ENCODE measurements at places on chromosomes 5 and 9.
A peak's percentile ranks its signal among the peaks of the same experiment; 100 is the strongest.

DNA sequence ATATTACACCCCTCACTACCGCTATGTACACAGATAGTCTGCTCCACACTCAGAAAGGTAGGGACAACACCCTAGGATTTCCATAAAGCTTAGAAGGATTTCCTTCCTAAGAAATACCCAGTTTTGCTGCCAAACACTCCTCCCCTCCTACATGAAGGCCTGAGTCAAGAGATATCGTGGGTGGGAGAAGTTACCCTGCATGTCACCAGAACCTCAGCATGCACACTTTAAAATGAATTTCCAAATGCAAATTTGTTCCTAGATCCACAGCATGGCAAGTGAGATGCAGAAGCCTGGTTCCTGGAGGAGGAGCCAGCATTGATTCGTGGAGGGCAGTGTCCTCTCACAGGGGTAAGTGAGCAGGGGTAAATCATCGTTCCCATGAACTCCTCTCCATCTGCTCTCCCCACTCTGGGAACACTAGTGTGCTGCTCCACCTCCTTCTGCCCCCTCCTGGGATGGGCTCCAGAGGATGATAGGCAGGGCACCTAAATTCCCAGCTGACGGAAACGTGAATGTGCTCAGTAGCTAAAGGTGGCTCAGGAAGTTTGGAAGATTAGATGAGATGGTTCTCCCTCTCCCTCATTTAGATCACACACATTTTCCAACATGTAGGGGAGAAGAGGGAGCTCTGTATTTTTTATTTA lies 76.7 kb downstream of the PDE4D start:
- no peak for DNase-seq

- no peak for DNase-seq
Observed at GRCh38 chr5:14353726-14354474, 210.8 kb downstream of the TRIO start.

DNA sequence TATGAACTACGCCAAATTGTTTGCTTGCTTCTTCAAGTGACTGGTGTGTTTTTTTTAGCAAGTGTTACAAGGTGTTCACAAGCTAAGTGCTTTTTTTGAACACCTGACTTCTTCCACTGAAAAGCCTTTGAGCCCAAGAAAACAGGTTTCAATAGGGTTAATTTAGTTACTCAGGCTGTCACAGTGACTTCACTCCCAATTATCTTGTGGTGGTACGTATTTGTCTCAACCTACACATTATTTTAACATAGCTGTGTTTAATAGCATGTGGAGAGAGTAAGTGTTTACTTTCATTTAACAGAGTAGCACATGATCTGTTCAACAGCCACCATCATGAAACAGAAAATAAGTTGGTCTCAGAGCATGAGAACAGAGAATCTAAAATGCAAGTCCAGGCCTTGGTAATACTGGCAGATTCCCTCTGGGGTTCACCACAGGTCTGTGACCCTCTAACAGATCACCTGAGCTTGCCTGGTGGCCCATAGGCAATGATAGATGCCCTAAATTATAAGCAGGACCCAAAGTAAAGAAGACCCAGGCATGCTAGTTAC lies 267.7 kb upstream of the SMARCA2 start:
- no peak for DNase-seq

DNA sequence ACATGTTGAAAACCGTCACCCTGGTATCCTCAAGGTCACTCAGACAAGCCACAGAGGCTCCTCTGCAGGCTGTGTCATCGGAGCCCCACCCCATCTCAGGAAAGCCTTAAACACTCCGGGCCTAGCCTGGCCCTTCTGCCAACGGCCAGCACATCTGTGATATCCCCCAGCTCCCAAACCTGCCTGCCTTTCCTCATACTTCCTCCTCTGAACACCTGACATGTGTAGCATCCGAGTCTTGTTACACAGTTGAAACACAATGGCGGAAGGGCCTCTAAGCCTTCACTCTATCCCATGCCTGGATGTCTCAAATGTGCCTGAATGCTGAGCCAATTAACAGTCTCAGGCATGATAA lies 32.9 kb upstream of the TGFBR1 start:
- DNase-seq: no peak

- no peak for DNase-seq
Observed at GRCh38 chr9:27505744-27506161, 18.3 kb upstream of the IFNK start.

DNA sequence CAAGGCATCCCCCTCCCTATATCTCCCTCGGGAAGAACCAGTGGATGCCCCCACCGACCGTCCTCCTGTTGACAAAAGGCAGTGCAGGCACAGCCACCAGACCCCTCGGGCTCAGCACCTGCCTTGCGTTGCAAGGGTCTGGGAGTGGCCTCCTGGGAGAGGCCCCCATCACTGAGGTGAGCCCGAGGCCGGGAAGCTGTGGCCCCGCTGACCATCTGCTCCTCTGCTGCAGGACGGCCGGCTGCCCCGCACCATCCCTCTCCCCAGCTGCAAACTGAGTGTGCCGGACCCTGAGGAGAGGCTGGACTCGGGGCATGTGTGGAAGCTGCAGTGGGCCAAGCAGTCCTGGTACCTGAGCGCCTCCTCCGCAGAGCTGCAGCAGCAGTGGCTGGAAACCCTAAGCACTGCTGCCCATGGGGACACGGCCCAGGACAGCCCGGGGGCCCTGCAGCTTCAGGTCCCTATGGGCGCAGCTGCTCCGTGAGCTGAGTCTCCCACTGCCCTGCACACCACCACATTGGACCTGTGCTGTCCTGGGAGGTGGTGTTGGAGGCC lies 23.3 kb upstream of the SUSD3 start:
- DNase-seq: no peak

GRCh38 chr9:92850898-92851297 lies 26.9 kb downstream of the ZNF484 start:
- no peak for DNase-seq

DNA sequence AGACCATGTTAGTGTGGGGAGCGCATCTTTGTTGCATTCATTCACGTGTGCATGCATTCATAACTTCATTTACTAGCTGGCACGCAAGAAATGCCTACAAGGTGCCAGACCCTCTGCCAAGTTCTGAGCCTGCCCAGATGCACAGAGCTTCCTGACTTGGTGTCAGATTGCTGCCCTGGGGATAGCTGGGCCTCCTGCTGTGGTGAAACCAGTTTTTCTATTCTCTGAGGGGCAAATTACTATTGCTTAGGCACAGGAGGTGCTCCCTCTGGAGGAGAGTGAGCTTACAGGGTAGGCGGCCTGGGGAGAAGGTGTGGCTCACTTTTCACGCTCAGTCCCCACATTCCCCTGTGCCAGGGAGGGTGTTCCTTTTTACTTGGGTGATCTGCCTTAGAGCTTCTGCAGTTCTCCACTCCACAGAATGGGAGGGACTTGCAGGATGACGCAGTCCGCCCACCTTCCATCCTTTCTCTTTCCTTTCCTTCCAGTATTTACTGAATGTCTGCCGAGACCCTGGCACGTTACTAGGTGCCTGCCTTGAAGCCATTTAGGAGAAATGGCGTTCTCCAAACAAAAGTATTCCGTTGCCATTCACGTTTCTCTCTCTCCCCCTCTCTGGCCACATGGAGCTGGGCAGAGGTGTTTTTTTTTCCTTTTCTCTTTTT lies 27.9 kb upstream of the CTNNA1 start:
- DNase-seq: peak; percentile 44

- DNase-seq: no peak
Observed at GRCh38 chr9:23850242-23850689, 24.2 kb upstream of the ELAVL2 start.

- DNase-seq: peak; percentile 74
Observed at GRCh38 chr5:138138949-138139780, at the start of gene NME5. NME5 (minus strand) TSS chr5:138139428; CDS start chr5:138138780, 648 bp downstream.

GRCh38 chr5:181203093-181203711 lies 1.8 kb downstream of the TRIM7 start:
- no peak for DNase-seq

- DNase-seq: no peak
Observed at GRCh38 chr5:38752622-38753021, 93.2 kb upstream of the OSMR start.

GRCh38 chr5:135814316-135814715 lies 20.1 kb upstream of the SLC25A48 start:
- no peak for DNase-seq

GRCh38 chr9:38026840-38027527 lies 42.0 kb downstream of the SHB start:
- no peak for DNase-seq

GRCh38 chr9:21969951-21970799 lies 24.0 kb downstream of the CDKN2A start:
- DNase-seq: no peak

DNA sequence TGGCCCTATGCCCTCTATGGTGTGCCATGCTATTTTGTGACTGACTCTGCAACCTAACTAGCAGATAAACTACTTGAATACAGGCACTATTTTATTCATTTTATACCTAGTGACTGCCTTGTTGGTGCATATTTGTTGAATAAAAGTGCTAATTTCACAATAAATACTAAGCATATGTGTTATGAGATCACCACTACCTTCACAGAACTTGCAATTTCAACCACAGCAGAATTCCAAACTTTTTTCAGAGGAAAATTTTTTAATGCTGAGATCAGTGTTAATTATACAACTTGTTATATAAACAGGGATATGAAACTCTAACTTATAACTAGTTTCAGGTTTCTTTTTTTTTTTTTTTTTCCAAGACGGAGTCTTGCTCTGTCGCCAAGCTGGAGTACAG lies 94.8 kb downstream of the NR3C1 start:
- DNase-seq: no peak

- DNase-seq: no peak
Observed at GRCh38 chr5:94040591-94041148, 299.3 kb upstream of the POU5F2 start.

DNA sequence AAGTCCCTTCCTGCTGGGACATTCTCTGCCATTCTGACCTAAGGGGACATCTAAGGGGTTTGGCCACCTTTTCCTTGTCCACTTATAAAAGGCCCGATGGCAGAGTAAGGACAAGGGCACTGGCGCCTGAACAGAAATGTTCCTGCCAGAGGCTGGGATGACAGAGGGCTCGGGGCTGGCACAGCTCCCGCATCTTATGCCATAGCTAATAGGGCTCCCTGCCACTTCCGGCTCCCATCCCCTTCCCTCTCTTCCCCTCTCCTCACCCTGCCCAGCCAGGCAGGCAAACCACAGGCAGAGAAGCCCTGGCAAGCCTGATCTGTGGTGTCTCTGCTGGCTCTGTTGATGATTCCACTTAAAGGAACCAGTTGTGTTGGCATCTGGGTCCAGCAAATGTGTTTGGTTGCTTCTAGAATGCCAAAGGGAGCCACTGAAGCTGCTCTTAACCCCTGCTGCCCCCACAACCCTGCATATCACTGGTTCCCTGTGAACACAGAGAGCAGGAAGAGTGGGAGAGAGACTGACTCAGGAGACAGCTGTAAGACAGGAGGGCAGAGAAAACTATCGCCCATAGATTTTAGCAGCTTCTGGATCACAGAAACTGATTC lies 18.4 kb upstream of the ADRA1B start:
- DNase-seq: no peak

DNA sequence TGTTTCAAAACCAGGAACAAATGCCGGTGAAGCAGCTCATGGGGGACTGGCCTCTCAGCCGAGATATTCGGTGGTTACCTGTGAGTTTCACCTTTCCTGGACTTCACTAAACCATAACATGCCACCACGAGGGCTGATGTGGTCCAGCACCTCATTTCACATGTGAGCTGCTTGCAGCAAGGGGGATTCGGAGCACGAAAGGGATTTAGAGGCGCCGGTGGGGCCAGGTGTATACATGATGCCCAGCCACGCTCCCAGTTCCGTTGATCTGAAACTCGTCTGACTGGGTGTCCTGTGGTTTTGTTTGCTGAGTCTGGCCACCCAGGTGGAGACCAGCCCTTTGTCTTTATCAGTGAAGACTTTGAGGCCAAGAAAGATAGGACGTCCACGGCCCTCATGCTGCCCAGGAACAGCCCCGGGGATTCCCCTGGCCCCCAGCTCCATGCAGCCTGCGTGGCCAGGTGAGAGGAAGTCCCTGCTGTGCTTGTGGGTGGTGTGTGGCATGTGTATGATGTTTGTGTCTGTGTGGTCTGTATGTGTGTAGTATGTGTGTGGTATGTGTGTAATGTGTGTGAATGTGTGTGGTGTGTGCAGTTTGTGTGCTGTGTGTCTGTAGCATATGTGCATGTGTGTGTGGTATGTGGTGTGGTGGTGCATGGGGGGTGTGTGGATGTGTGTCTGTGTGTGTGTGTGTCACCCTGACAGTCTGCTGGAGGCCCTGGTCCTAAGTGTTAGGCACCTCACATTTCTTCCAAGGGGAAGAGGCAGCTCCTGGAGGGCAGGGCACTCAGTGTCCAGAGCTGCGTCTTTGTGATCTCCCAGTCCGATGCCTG lies 23.4 kb downstream of the PHF2 start:
- DNase-seq: no peak
